ENCODE measurements at places on chromosomes 1 and 21. TPM values are rescaled to one million over a fixed set of nuclear protein-coding genes. Genes with fewer than 3 reads are reported as not detected.
A peak's percentile ranks its signal among the peaks of the same experiment; 100 is the strongest.

Gene BGLAP
- not detected for total RNA-seq

Gene AMIGO1
- total RNA-seq, result 2.6 TPM

Gene SPRR2A
- not detected for total RNA-seq

DNA sequence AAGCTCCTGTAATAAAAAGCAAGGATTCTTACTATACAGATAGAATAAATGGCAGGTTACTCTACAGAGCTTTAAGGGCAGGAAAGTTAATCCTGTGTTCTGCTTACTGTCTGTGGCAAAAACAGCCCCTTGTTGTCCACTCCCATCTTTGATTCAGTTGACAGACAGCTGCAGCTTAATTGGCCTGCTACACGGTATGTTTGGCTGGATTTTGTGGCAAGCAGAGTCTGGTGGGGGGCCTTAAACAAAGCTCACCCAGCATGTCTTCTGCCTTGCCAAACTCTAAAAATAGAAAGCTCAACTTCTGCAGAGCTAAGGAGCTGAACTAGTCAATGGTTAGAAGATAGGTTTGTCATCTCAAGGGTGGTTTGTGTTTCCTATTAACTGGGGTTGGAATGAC lies 407.2 kb downstream of the HLX start:
- no peak for DNase-seq

- peak; percentile 59 for DNase-seq
These were observed 62.5 kb downstream of the SCCPDH start for GRCh38 chr1:246786606-246787238.

DNA sequence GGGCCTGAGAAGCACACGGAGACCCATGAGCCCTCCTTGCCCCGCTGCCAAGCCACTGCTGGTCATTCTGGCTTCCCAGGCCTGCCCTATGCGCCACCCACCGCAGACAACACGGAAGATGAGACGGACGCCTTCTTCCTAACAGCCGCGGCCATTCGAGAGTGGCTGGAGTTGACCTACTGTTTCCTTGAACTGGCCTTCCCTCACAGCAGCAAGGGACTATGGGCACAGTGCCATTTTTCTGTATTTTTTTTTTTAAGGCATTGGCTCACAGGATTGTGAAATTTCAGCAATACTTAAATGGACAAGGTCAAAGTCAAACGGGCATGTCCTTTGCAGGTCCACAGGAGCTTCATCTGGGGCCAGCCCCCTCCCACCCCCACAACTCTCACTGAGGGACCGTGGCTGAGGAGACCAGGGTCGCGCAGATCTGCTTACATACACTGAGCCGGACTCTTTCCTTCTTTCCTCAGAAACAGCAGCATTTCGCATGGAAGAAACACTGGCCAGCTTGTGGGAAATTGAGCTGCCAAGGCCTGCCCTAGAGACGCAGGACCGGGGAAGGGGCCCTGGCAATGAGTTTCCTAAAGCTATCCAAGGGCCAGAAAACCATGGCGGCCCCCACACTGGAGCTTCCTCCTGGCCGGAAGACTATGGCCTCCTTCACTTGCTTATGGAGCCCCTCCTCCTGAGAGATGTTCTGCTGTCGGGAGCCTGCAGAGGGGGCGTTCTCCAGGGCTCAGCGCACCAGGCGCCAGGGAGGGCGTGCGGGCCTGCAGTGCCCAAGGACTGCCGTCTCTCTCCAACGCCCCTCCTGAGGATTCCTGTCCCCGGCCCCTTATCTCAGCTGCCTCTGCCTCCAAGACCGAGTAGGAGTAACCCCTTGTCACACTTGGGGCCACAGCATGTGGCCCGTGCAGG lies 98.9 kb downstream of the PGBD5 start:
- DNase-seq, result no peak

DNA sequence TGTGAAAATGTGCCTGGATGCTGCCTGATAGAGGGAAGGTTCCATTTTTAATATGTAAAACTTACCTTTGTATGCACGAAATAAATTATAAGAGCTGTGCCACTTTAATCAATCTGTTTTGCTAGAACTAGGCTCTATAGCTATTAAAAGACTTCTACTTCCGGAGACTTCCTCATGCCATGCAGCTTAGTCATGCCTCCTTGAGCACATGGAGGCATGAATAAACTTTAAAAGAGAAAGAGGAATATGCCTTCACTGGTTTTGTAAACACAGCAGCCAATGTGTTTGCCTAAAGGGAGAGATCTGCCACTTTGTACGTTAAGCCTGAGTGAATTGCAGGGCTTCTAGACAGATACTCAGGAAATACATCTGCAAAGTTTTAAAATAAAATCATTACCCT lies 604.6 kb downstream of the LRRIQ3 start:
- DNase-seq, result peak; percentile 50

DNA sequence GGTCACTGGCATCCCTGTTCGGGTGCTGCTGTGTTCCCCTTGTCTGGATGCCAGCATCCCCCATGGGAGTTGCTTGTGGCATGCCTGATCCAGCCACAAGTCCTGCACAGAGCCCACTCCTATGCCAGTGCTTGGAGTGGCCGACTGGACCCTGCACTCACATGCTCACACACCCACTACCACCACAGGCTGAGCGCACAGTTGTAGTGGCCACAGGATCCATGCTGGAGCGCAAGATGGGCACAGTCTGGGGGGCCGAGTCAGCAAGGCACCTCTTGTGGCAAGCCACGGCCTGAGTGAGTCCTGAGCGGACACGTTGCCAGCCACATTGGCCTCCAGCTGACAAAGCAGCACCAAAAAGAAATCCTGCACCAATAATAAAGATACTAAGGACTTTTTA lies 661.6 kb upstream of the TMPRSS15 start:
- no peak for DNase-seq

DNA sequence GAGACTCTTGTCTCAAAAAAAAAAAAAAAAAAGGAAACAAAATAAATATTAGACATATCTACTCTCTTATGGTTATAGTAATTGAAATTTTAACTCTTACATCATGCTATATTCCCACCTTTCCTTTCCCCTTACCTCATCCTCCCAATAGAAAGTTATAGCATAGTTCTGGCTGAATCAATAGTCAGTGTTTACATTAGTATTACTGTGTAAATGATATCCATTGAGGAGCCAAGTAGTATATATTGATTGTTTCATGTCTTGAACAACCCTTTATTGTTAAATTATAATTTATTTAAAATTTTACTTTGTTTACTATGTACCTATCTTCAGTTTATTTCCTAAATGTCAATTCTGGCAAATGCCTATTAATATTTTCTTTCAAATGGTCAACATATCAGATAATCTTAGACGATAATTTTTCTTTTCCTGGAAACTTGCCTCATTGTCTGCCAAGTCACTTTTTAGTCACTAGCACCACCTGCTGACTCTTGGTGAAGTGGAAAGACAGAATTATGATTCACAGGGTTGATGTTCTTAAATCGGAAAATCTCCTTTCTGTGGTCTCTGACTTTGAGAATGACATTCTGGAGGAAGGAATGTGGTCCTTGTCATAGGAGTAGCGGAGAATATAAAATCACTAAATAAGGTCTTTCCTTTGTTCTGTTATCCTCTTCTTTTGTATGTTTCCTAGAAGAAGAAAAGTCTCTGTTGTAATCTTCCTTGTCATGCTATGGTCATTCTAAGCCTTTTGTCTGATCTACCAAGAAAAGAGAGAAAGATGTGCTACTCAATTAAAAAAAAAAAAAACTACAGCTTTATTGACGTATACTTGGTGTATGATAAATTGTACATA lies 8.6 kb downstream of the HJV start:
- DNase-seq, result peak; percentile 39

DNA sequence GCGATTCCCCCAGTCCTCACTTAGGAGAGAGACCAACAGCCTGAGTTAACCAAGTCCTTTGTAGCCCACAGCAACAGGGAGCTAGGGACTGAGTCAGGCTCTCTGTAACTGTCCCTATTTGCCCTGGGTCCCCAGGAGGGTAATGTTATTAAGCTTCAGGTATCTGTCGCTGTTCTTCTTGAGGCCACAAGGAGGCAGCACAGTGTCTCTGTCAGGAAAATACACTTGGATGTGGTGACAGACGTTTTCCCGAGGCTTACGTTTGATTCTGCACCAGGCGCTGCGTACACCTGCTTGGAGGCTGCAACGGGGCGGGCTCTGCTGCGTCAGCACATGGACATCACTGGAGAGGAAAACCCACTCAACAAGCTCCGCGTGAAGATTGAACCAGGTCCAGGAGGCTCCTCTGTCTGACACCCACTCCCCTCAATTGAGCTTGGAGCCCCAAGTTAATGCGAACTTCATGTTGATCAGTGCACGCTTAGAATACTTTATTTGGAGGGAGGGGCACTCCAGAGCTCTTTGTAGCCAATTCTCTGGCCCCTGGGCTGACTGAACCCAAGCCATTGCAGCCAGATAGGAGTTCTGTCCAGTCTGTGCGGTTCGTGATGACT lies 10.7 kb upstream of the ELF3 start:
- DNase-seq, result peak; percentile 87

DNA sequence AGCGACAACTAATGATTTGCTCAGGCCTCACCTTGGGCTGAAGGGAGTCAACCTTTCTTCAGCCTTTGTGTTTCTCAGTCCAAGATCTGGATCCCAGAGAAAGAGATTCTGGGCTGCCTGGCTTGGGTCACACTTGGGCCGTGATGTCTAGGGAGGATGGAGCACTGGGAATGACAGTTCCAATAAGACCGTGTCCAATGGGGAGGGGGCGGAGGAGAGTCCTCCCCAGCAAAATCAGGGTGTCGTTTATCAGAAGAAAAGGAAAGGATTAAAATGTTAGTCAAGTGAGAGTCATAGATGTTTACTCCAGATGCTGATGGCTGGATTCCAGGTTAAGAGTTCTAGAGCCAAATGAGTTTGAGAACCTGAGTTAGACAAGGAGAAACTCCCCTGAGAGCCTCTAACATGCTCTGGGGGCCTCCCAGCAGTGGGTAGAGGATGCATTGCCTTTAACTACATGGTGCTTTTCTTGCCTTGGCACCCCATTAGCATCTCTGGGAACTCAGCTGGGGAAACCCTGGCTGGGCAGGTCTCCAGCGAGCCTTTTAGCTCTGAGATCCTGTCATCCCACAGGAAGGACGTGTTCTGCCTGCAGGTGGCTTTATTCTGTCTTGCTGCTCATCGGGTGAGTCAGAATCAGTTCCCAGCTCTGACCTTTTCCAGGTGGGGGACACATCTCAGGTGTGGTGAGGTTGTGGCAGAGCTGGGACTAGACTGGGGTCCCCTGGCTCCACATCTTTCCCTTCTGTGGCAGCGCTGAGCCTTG lies 22.2 kb downstream of the NIPAL3 start:
- peak; percentile 22 for DNase-seq

- no peak for DNase-seq
These were observed 76.7 kb upstream of the KCNK2 start for GRCh38 chr1:215005656-215006345.

DNA sequence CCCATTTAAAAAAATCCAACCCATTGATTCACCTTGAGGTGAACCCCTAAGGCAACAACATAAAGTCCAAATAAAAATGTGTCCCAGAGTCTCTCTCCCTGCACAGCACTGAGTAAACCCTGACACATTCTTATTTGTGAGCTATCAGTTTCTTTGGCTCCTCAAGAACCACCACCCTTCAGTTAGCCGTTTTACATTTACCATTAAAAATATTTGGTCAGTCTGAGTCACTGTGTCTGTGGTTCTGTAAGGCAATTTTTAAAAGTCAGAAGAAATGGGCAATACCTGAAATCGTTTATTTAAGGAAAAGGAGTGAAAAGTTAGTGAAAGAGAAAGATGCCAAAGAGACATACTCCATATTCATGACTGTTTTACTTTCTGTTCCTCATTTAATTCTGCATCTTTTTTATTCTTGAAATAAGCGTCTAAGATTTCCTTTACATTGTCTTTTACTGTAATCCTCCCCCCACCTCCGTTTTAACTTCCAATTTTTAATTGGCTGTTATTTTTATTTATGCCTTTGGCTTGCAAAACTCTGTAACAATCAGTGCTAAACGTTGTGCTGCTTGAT lies 91.7 kb upstream of the IVNS1ABP start:
- DNase-seq, result no peak

GRCh38 chr1:190494451-190494850 lies 16.8 kb upstream of the BRINP3 start:
- DNase-seq, result no peak

- no peak for DNase-seq
These were observed 27.3 kb upstream of the ACOT11 start for GRCh38 chr1:54520631-54521321.

- DNase-seq, result peak; percentile 19
These were observed 39.3 kb downstream of the TAS1R2 start for GRCh38 chr1:18819986-18820790.

DNA sequence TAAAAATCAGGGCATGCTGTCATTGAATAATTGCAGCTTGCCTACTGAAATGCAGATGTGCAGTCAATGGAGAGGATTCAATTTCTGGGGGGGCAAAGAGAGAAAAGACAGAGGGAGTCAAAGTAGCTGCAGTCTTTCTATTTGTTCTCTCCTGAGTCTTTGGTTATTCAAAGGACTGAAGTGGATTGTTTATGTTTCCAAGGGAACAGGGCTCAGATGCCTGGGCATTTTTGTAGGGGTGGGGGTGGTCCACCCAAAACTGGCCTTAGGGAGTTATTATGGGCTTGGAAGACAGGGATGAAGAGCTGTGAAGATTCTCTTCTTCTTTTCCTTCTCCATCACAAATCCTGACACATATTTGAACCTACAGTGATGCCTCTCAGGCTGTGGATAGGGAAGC lies 408.8 kb upstream of the DAB1 start:
- DNase-seq, result no peak

DNA sequence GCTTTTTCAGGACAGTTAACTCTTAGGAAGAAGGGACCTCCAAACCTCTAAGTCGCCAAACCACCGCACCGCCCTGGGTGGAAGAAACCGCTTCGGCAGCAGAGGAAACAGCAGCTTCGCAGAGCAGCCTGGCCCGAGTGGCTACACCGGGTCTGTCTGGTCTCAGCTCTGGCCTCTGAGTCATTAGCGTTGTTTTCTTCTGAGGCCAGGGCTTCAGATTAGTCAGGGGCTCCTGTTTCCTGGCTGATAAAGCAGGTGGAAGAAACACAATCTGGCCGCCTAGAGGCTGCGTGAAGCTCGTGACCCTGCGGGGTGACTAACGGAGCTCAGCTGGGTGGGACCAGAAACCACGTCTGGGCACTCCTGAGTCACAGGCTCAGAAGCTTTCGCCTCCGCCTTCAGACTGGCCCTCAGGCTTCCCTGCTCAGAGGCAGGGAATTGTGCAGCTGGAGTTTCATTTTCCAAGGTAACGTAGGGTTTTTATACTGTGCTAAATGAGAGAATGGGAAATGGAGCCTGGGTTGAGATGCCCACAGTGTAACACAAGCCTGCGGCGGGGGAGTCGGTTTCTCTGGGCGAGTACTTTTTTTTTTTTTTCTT lies 44.9 kb downstream of the CHAF1B start:
- peak; percentile 95 for DNase-seq

Data from stomach (tissue), 19 donors.